LHCN-M2 (cell line): ENCODE measurements at places on chromosomes 7 and 10. TPM values are rescaled to one million over a fixed set of nuclear protein-coding genes. Genes with fewer than 3 reads are reported as not detected.

Gene KDM7A
- 1.1 and 2.1 TPM in 2 replicates for total RNA-seq

Gene FAM237B
- not detected in 2 replicates for total RNA-seq

Gene TAF3
- 3.3 and 3.4 TPM in 2 replicates for total RNA-seq

Gene PPP1R3C
- total RNA-seq, result 74.9 and 101 TPM in 2 replicates

Gene HIBADH
- 91.4 and 99.7 TPM in 2 replicates for total RNA-seq

Gene TUBB8
- not detected in 2 replicates for total RNA-seq

Gene HELLS
- total RNA-seq, result 70.1 and 92.9 TPM in 2 replicates

Gene CPA2
- not detected in 2 replicates for total RNA-seq

Gene PSAP
- total RNA-seq, result 380 and 455 TPM in 2 replicates

Gene PSD
- 0.46 TPM in 1 of 2 replicates, not detected in the other for total RNA-seq
